Tibial nerve (tissue), 4 donors: ENCODE measurements at places on chromosomes 12 and 14.

DNA sequence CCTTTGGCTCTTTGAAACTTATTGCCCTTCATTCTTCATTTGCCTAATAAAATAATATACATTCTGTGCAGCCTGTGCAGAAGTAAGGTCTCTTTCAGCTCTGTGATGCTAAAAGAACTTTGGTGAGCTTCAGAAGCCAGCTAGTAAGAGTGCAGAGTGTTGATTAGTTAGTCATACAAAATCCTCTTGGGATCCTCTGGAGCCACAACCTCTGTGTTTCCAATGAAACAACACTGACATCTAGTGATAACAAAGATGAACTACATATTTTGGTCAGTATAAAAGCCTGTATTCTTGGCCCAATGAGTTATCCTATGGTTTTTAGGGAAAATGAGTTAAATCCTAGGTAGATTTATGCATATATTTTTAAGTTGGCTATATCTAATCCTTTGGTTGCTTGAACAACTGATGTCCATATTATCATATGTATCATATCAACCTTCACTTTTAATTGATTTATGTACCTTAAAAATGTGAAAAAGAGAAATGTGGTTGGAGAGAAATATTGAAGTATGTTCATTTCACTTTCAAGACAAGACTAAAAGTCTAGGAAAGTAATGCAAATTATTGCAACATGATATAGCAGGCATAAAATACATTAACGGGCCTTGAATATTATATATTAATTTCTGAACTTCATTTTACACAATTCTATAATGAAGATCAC lies 158.4 kb downstream of the KLHL28 start:
- no peak overlapping the region for H3K27ac ChIP-seq
- H3K36me3 ChIP-seq, result no peaks in the 10 kb centered on the region
- no peaks in the 10 kb centered on the region for H3K4me1 ChIP-seq
- no peak for DNase-seq
- no peaks in the 10 kb centered on the region for H3K27me3 ChIP-seq

- DNase-seq, result no peak
- no peaks in the 10 kb centered on the region for H3K27me3 ChIP-seq
- H3K27ac ChIP-seq, result no peak overlapping the region
Observed at GRCh38 chr12:56927281-56927680, 6.9 kb downstream of the SDR9C7 start.

- H3K27ac ChIP-seq, result peak overlapping the region; percentile 74
- no peaks in the 10 kb centered on the region for H3K36me3 ChIP-seq
- no peaks in the 10 kb centered on the region for H3K27me3 ChIP-seq
- DNase-seq, result no peak
- no peak overlapping the region for H3K4me3 ChIP-seq
Observed at GRCh38 chr12:104496336-104496735, 39.6 kb downstream of the CHST11 start.

DNA sequence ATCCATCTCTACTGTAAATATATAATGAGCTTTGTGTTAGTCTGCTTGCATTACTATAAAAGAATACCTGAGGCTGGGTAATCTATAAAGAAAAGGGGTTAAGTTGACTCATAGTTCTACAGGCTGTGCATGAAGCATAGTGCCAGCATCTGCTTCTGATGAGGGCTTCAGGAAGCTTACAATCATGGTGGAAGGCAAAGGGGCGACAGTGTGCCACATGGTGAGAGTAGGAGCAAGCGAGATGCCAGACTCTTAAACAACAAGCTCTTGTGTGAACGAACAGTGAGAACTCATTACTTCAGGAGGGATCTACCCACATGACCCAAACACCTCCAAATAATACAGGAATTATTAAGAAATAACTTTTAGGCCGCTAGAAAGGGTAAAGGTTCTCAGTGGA lies 28.1 kb downstream of the APOBEC1 start:
- H3K27ac ChIP-seq, result no peak overlapping the region
- H3K4me3 ChIP-seq, result no peak overlapping the region
- no peaks in the 10 kb centered on the region for H3K27me3 ChIP-seq
- DNase-seq, result no peak

DNA sequence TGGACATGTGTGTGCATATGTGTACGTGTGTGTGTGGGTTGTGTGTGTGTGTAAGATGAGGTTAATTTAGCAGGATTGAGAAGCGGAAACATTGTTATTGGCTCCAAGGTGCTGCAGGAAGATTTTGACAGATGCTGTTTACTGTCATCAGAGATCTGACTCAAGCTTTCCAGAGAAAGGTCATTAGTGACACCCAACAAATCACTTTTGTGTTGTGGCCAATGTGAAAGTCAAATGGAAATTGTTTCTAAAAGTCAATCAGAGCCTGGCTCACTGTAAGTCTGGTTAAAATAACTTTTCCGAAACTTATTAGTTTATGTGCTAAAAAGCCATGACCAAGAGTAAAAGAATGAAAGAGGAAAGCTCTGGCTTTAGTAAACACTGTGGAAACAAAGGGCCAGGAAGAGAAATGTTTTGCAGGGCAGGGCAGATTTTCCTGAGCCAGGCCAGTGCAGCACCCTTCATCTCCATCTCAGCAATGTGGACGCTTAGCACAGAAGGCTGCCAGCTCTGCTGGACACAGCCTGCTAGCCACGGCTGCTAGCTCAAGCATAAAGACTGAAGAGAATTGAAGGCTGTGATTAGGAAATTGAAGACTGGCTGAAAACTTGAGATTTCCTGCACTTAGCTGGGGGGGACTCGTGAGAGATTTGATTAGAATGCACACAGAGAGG lies 235.8 kb downstream of the NEDD1 start:
- no peaks in the 10 kb centered on the region for H3K4me1 ChIP-seq
- no peak for DNase-seq
- H3K27ac ChIP-seq, result no peak overlapping the region
- no peaks in the 10 kb centered on the region for H3K36me3 ChIP-seq

- no peaks in the 10 kb centered on the region for H3K36me3 ChIP-seq
- H3K27me3 ChIP-seq, result peaks cover 3% of the 10 kb centered on the region
- DNase-seq, result no peak
Observed at GRCh38 chr12:118986050-118986449, 4.7 kb downstream of the SRRM4 start.

DNA sequence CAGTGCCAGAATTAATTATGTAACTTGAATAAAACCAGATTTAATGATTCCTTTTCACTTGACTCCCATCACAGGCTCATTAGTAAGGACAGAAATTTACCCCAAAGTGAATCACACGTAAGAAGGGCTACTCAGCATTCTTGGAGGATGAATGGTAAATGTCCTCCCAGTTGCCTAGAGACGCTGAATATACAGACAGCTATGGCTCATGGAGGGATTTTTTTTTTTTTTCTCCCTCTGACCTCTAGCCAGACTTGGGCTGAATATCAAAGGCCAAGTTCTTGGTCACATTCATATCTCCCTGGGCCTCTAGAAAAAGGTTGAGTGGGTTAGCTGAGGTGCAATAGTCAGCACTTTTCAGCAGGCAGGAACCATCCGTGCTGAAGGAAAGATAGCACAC lies 77.5 kb downstream of the PHLDA1 start:
- no peak for DNase-seq
- H3K27me3 ChIP-seq, result no peaks in the 10 kb centered on the region
- H3K27ac ChIP-seq, result no peak overlapping the region
- no peaks in the 10 kb centered on the region for H3K36me3 ChIP-seq
- H3K4me3 ChIP-seq, result no peak overlapping the region

- no peaks in the 10 kb centered on the region for H3K36me3 ChIP-seq
- DNase-seq, result no peak
- no peak overlapping the region for H3K4me3 ChIP-seq
- H3K4me1 ChIP-seq, result peaks cover 10% of the 10 kb centered on the region
- H3K27me3 ChIP-seq, result no peaks in the 10 kb centered on the region
Observed at GRCh38 chr12:26719852-26720251, 113.1 kb downstream of the ITPR2 start.

GRCh38 chr12:96635844-96636243 lies 146.5 kb downstream of the CFAP54 start:
- no peaks in the 10 kb centered on the region for H3K4me1 ChIP-seq
- DNase-seq, result no peak
- H3K27me3 ChIP-seq, result no peaks in the 10 kb centered on the region

GRCh38 chr14:28298156-28298555 lies 468.4 kb upstream of the FOXG1 start:
- no peak overlapping the region for H3K27ac ChIP-seq
- DNase-seq, result no peak
- H3K27me3 ChIP-seq, result no peaks in the 10 kb centered on the region
- no peaks in the 10 kb centered on the region for H3K36me3 ChIP-seq
- no peaks in the 10 kb centered on the region for H3K4me1 ChIP-seq
- H3K4me3 ChIP-seq, result no peak overlapping the region

DNA sequence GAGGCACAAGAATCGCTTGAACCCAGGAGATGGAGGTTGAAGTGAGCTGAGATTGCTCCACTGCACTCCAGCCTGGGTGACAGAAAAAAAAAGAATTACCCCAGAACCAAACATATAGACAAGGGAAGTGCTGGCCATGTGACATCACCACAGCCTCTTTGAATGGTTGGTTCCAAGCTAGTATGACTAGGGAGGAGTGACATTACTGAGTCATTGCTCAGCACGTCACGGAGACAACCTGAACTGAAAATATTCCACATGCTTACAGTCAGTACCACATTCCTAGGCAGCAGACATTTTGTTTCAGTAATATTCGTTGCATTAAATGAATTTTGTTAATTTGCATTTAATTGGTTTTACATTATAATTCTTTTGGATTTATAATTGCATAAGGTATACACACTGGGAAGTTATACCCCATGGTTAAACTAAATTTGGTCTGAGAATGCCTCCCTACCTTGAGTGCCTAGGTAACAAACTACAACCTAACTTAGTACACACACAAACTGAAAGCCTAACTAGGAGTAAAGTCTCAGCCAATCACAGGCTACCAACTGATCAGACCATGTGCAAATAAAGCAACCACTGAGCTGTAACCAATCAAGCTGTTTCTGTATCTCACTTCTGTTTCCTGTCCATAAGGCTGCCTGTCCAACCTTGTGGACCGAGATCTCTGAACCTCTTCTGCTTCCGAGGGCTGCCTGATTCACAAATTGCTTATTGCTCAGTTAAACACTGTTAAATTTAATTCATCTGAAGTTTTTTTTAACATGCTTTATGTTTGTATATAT lies 164.4 kb downstream of the CAND1 start:
- no peak overlapping the region for H3K4me3 ChIP-seq
- DNase-seq, result no peak
- peak overlapping the region; percentile 87 for H3K27ac ChIP-seq
- H3K4me1 ChIP-seq, result peaks cover 46% of the 10 kb centered on the region
- H3K27me3 ChIP-seq, result no peaks in the 10 kb centered on the region
- no peaks in the 10 kb centered on the region for H3K36me3 ChIP-seq

- H3K4me3 ChIP-seq, result no peak overlapping the region
- H3K27ac ChIP-seq, result no peak overlapping the region
- no peaks in the 10 kb centered on the region for H3K27me3 ChIP-seq
Observed at GRCh38 chr14:38199739-38200138, 8.0 kb upstream of the SSTR1 start.

DNA sequence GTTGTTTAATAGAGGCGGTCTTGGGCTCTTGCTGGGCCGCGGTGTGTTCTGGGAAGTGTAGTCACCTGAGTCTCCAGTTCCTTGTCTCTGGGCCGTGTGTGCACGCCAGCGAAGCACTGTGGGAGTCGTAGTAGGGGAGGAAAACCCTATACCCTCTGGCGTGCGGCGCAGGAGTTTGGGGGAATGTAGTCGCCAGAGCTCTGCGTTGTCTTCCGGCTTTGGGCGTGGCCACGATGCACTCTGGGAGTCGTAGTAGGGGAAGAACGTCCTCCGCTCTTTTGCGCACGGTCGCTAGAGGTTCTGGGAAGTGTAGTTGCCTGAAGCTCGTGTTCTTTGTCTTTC lies 726 bp upstream of the ZNF140 start:
- no peaks in the 10 kb centered on the region for H3K4me1 ChIP-seq
- H3K27me3 ChIP-seq, result no peaks in the 10 kb centered on the region
- H3K4me3 ChIP-seq, result peak overlapping the region; percentile 88
- H3K27ac ChIP-seq, result peak overlapping the region; percentile 96
- H3K36me3 ChIP-seq, result peaks cover 36% of the 10 kb centered on the region

- DNase-seq, result no peak
- peak overlapping the region; percentile 8 for H3K27ac ChIP-seq
- no peak overlapping the region for H3K4me3 ChIP-seq
- peaks cover 14% of the 10 kb centered on the region for H3K36me3 ChIP-seq
- no peaks in the 10 kb centered on the region for H3K27me3 ChIP-seq
Observed at GRCh38 chr12:122865268-122866231, 30.3 kb downstream of the HIP1R start.

- H3K4me3 ChIP-seq, result peak overlapping the region; percentile 10
- H3K4me1 ChIP-seq, result peaks cover 55% of the 10 kb centered on the region
- peaks cover 15% of the 10 kb centered on the region for H3K27me3 ChIP-seq
- H3K27ac ChIP-seq, result peak overlapping the region; percentile 99
- DNase-seq, result no peak
- H3K36me3 ChIP-seq, result no peaks in the 10 kb centered on the region
Observed at GRCh38 chr14:105487986-105488777, 1.5 kb downstream of the CRIP1 start.

- no peaks in the 10 kb centered on the region for H3K4me1 ChIP-seq
- H3K4me3 ChIP-seq, result no peak overlapping the region
- no peak for DNase-seq
- no peak overlapping the region for H3K27ac ChIP-seq
- H3K36me3 ChIP-seq, result no peaks in the 10 kb centered on the region
Observed at GRCh38 chr12:130353081-130353480, 15.4 kb downstream of the PIWIL1 start.

DNA sequence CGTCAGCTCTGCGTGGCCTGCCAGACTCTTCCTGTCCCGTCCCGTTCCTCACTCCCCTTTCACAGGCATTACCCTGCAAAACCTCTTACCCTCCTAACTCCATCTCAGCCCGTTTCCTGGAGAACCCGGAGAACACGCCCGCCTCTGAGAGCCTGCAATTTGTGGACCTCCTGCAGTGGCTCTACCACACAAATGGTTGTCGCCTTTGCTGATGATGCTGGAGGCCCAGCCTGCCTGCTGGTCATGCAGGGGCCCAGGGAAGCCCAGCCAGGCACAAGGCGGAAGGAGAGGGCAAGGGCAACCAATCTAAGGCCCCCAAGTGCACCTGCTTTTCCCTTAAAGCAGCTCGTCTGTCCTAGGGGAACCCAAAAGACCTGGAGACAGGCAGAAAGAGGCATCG lies 22.5 kb downstream of the RFLNA start:
- no peaks in the 10 kb centered on the region for H3K4me1 ChIP-seq
- no peak for DNase-seq
- no peaks in the 10 kb centered on the region for H3K27me3 ChIP-seq
- H3K27ac ChIP-seq, result no peak overlapping the region

DNA sequence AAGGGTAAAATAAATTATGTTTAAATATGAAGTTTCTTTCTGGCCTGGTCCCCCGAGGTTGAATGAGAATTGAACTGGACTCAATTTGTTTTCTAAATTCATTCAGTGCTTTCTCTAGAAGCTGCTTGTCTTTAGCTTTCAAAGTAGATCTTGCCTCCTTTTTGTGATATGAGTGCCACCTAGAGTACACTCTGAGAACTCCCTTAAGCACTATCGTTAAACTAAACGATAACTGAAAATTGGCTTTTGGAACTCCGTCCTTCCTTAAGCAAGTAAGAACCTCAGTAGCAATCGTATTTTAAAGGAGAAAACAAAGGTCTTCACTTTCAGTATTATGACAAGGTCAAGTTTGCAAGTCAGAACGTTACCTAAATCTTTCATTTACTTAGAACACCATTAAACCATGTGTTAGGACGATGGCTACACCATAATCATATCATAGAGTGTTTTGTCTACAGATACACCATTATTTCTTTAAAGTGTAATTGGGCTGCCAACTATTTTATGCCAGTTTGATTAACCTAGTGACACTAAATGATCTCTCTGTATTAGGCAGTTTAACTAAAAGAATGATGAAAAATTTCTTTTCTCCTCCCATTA lies 364.8 kb downstream of the SNAPC1 start:
- H3K4me1 ChIP-seq, result no peaks in the 10 kb centered on the region
- H3K27me3 ChIP-seq, result peaks cover 25% of the 10 kb centered on the region
